Smooth muscle cell of bladder (primary cell): ENCODE measurements at places on chromosomes 4 and X. TPM values are rescaled to one million over a fixed set of nuclear protein-coding genes. Genes with fewer than 3 reads are reported as not detected.

CYSLTR1 gene
- not detected in 2 replicates for total RNA-seq

CXCL5 gene
- total RNA-seq, result 14.0 and 21.0 TPM in 2 replicates

NDP gene
- 0.28 and 0.43 TPM in 2 replicates for total RNA-seq

SOWAHD gene
- 0.18 and 0.43 TPM in 2 replicates for total RNA-seq

MAGIX gene
- 0.85 and 1.4 TPM in 2 replicates for total RNA-seq

GABRG1 gene
- total RNA-seq, result not detected in 2 replicates

GSX2 gene
- not detected in 2 replicates for total RNA-seq

TCEAL2 gene
- 0.28 TPM in 1 of 2 replicates, not detected in the other for total RNA-seq

HNRNPDL gene
- 99.0 and 132 TPM in 2 replicates for total RNA-seq

MAP7D3 gene
- total RNA-seq, result 10.2 and 15.1 TPM in 2 replicates

HMX1 gene
- not detected in 2 replicates for total RNA-seq

IL1RAPL2 gene
- not detected in 2 replicates for total RNA-seq

OPN1LW gene
- total RNA-seq, result not detected in 2 replicates

PLXNA3 gene
- 6.7 and 17.0 TPM in 2 replicates for total RNA-seq

PGAM4 gene
- not detected in 2 replicates for total RNA-seq

SMR3B gene
- total RNA-seq, result not detected in 2 replicates

TRIM75 gene
- not detected in 2 replicates for total RNA-seq

RPS3A gene
- total RNA-seq, result 2,280 and 2,755 TPM in 2 replicates

L1CAM gene
- 0.28 TPM in 2 replicates for total RNA-seq

SYP gene
- 0.14 and 0.18 TPM in 2 replicates for total RNA-seq

ALAS2 gene
- total RNA-seq, result not detected in 2 replicates

CT45A2 gene
- total RNA-seq, result not detected in 2 replicates

HSFX2 gene
- 0.14 and 0.28 TPM in 2 replicates for total RNA-seq

HAND2 gene
- total RNA-seq, result 79.9 and 163 TPM in 2 replicates

S100P gene
- total RNA-seq, result 0.18 and 1.6 TPM in 2 replicates

RPA4 gene
- 0.71 and 0.74 TPM in 2 replicates for total RNA-seq

AWAT2 gene
- not detected in 2 replicates for total RNA-seq

TSPAN6 gene
- 25.9 and 30.0 TPM in 2 replicates for total RNA-seq

RBM46 gene
- total RNA-seq, result 0.09 TPM in 1 of 2 replicates, not detected in the other

PCDH18 gene
- 70.4 and 100 TPM in 2 replicates for total RNA-seq

TECRL gene
- not detected in 2 replicates for total RNA-seq
